ENCODE measurements at places on chromosomes 6 and 20. TPM values are rescaled to one million over a fixed set of nuclear protein-coding genes. Genes with fewer than 3 reads are reported as not detected.

Gene ULBP2
- not detected for total RNA-seq

DNA sequence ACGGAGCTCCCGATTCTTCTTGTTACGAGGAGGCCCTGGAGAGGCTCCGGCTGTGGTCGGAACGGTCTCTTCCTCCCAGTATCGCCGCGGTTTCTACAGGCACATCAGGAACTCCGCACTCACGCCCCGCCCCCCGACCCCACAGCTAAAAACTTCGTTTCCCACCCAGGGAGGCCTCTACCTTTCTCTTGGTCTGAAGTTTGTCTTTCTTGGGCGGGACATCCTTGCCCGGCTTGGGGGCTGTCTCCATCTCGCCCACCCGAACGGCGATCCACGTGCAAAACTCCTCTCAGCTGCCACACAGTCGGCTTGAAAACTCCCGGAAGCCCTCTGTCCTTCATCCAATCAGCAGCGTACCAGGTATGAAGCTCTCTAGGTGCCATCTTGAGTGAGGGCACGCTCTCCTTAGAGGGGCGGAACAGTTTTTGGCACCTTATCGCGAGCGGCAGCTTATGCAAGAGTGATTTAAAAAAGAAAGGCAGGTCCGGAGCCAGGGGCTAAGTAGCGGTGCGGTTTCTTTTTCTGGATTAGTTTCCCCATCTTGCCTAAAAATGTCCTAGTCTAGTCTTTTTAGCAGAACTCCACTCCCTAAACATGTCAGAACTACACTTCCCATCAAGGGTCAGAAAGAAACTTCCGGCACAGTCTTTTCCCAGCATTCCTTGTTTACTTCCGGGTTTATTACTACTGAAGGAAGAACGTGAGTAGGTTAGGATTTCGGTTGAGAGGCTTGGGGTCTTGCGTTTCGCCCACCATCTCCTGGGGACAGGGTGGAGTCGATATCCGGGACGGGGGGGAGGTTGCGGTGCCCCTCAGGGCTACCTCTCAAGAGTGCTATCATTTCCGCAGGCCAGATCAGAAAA lies at the start of the genes PFDN6 and WDR46:
TSS of gene PFDN6 (plus strand) at position 681 of the 863 bp plus-strand sequence. CDS start 256 bp downstream, outside the sequence.
TSS of gene WDR46 (minus strand) at position 319 of the 863 bp plus-strand sequence. CDS start at position 250, 69 bp downstream.
- DNase-seq, result no peak

Gene COL21A1
- 16.7 TPM for total RNA-seq

DNA sequence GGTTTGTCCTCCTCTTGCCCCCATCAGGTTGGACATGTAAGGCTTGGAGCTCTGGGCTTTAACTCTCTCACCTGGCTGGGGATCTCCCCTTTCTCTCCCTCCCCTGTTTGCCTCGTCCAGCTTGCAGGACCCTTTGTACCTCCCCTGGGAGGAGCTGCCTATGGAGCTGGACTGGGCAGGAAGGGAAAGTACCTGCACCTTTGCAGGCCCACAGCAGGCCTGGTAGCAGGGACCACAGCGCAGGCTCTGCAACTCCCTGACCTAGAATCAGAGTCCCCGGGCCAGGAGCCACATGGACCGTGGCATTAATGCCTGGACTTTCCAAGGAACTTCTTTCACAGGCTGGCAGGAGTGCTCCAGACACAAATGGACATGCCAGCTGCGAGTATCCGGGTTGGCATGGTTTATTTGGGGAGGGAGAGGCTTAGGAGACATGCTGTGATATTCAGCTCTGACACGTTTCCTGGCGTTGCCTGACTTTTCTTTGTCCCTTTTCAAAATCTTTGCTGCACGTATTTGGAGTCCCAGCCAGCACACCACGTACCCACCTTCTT lies 268.5 kb upstream of the EXOC2 start:
- DNase-seq, result no peak

Gene NRN1
- 9.8 TPM for total RNA-seq

- DNase-seq, result no peak
Observed at GRCh38 chr20:23114448-23115082, 28.4 kb upstream of the CD93 start.
